CD4-positive, alpha-beta T cell treated with Interleukin-2 at 100 ng/mL for 4 hours (primary cell): ENCODE measurements at places on chromosomes 4 and X.

DNA sequence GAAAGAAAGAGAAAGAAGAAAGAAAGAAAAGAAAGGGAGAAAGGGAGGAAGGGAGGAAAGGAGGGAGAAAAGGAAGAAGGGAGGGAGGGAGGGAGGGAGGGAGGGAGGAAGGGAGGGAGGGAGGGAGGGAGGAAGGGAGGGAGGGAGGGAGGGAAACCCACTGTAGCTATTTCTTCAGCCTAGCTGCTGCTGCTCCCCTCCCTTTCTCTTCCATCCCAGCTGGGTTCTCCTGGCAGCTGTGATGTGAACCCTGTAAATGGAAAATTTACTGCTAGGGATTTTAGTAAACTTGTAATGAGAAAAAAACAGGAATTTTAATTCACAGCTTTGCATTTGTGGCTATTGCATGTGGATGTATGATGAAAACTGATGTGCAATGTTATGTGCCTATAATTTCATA lies 8.0 kb downstream of the NR0B1 start:
- no peak for DNase-seq

GRCh38 chr4:185894481-185894880 lies 82.5 kb upstream of the SORBS2 start:
- DNase-seq, result no peak

DNA sequence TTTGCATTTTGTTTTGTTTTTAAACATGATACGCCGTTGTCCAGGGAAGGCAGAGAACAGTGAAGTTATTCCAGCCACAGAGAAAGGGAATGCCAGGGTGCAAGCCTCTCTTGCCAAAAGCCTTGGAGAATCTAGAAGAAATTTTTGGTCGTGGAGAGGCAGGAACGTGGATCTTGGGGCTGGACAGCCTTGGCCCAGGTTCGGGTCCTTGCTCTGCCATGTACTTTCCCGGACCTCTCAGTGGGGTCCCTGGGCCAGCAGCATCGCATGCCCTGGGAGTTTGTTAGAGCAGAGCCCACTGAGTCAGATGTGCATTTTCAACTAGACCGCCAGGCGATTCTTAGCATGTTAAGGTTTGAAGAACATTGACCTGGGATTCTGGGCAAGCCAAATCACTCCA lies 18.6 kb downstream of the FAM9A start:
- DNase-seq, result no peak

GRCh38 chr4:84032372-84032771 lies 466.7 kb downstream of the NKX6-1 start:
- no peak for DNase-seq

DNA sequence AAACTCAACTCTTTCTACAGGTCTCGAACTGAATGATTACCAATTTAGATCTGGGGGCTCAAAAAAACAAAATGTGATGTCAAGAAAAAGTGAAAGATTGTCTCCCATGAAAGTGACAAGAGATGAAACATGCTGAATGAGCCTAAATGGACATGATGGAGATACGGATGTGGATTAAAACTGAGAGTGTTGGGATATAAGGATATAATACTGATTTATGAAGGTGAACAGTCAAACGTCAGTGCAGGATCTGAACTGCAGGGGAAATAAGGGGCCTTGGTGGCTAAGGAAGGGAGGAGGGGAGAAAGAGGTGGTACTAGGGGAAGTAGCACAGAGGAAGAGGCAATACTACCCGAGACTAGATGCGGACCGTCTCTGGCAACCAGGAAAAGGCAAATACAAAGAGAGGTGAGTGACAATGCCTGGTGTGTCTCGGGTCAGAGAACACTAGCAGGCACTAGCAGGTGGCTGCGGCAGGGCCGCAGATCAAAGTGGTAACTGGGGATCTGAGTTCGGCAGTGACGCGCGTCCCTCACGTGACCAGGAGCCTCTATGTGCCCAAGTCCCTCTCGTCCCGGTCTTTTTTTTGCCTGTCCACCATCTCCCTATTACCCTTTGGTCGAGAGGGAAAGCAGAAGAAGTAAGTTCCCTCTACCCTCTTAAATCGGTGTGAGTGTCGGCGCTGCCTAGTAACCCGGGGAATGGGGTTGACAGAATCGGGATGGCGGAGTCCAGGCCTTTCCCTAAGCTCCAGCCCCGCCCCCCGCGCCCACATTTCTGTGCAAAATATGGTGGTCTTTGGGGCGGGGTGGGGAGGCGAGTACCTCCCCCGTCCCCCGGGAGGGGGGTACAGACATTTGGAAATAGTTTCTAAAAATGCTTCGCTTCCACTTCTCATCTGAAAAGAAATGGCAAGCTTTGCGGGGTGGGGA lies at the start of gene TCEAL1:
TSS of gene TCEAL1 (plus strand) at position 590 of the 932 bp plus-strand sequence. CDS start 942 bp downstream, outside the sequence.
- peak; percentile 29 for DNase-seq

DNA sequence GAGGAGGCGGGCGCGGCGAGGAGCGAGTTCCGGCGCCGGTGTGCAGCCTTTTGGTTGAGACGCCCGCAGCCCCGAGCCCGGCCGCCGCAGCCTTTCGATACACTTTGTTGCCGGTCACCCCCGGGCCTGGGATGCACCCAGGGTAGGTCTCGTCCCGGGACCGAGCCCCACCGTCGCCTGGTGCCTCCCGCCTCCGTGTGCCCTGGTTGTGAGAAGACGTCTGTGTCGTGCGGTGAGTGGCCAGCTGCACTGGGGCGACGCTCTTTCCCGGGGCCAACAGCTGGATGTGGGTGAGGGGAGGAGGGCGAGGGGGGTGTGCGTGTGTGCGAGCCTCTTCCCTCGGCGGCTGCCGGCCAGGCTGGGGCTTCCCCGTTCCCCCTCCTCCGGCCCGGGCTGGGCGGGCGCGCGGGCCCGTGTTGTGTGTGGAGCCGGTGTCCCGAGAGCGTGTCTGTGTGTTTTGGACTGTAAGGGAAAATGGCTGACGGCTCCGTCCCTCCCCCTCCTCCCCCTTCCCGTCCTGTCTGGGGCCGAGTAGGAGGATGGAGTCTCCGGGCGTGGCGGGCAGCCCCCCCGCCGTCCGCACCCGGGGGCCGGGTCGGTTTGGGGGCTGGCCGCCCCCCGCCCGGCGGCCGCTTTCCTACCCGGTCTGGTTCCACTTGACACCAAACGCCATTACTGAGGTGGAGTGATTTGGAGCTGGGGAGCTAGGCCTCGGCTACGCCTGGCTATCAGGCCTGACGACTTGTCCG lies 807 bp downstream of the USP9X start:
- peak; percentile 7 for DNase-seq

- DNase-seq, result no peak
These were observed 611.0 kb downstream of the NLGN4X start for GRCh38 chrX:5617666-5618065.

- DNase-seq, result no peak
These were observed 172.7 kb upstream of the USP9X start for GRCh38 chrX:40912576-40912975.

- no peak for DNase-seq
These were observed 97.2 kb downstream of the BLTP1 start for GRCh38 chr4:122249357-122249756.

DNA sequence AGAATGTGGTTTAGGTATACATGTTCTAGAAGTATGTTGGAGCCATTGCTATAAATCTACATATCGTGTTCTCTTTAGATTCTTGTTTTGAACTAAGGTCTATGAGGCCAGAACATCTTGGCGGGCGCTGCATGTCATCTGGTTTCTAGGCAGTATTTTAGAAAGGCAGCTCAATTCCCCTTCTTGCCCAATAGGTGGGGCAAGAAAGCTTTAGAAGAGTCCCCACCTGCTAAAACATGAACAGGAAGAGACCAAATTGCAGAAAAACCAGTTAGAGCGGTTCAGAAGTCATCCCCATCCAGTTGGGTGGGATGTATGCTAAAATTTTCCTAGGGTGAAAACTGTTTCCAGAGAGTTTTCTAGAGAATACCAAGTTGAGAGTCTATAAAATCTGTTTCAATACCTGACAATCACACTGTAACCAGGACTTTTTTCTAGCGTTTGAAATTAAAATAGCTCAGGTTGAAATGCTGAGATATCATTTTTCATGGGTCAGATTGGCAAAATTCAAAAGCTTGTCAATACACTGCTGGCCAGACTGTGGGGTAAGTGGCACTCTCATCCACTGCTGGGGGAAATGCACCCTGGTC lies 17.5 kb upstream of the SH3KBP1 start:
- peak; percentile 50 for DNase-seq

- no peak for DNase-seq
These were observed 136.5 kb downstream of the RBM47 start for GRCh38 chr4:40493160-40493559.

DNA sequence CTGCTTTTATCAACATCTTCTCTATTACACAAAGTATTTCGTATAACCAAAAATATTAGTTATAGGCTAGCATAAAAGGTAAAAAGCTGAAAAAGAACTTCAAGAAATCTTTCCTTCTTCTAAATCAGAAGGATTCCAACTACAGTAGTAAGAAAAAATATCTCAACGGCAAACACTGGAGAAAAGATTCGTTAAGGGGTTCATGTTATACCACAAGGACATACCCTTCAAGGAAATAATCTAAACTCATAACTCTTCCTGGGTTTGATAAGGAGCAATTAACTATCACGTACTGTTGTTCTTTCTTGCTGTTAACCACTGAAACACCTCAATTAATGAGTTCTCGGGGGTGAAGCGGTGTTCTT lies 1.5 kb downstream of the SMIM14 start:
- DNase-seq, result no peak

- peak; percentile 43 for DNase-seq
These were observed 49.6 kb downstream of the KLF8 start for GRCh38 chrX:56281789-56282188.

DNA sequence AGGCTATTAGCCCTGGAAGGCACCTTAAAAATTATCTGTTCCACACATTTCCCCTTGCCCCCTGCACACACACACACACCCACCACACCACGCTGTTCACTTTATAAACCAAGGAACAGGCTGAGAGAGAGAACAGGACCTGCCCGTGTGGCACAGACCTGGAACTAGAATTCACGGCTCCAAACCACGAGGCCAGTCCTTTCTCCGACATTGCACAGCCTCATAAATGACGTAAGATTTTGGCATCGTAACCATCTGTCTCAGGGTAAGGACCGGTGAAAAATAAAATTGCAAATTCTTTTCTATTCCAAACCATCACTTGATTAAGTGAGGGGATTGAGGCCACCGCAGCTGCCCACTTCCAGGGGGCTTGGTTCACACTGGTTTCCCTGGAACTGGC lies 330.3 kb downstream of the BCOR start:
- DNase-seq, result no peak

DNA sequence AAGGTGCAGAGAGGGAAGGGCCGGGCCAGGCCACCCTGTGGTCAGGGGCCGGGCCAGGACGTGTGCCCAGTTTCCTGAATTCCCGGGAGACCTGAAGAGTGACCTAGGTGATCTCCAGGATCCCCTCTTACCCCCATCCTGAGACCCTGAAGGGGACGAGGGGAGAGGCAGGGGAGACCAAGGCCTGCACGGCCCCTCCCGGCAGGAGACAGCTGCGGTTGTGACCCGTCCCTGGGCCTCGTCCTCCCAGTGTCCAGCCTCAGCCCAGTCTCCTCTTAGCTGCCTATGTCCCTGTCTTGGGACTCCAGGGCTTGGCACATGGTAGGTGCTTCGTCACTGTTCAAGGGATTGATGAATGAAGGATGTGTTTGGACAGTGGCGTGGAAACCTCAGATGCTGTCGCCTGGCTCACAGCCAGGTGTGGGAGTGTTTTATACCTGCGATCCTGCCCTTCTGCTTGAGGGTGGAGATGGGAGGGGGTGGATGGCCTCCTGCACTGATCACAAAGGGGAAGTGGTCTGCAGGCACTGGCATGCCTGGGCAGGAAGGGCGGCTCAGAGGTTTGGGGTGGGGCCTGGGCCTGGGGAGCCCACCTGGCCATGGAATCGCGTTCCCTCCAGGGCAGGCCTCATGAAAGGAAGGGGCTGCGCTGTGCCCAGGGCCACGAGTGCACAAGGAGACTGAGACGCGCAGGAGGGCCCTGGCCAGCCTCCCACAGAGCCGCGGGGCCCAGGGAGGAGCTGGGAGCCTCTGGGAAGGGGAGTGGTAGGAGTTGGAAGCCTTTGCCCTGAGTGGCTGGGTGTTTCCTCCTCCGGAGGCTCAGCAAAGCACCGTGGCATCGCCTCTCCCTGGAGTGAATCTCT lies 6.9 kb downstream of the SH3TC1 start:
- no peak for DNase-seq

DNA sequence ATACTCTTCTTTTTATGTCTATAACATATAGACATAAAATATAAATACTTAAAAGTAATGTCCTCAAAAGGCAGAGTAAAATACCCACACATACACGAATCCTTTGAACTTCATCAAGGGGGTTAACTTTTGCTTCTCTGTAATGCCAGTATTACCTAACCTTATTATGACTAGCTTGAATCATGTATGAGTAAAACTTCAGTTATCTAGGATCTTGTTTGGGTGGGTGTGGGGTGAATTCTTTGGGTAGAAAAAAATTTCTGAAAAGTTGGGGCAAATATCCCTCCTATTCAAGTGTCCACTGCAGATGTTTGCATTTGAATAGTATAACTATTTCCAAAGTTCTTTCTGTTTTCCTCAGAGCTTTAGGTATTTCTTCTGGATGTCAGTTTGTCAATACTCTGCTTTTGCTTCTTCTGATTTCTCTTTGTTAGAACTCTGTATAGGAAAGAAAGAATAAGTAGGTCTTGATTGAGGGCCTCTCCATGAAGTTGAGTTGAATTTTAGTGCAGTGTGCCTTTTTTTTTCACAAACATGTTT lies 173.8 kb downstream of the ADGRL3 start:
- no peak for DNase-seq

GRCh38 chrX:81120936-81121371 lies 80.8 kb downstream of the HMGN5 start:
- peak; percentile 35 for DNase-seq

- no peak for DNase-seq
These were observed 153.5 kb downstream of the PCDH18 start for GRCh38 chr4:137378821-137379220.

GRCh38 chr4:184851200-184851541 lies 25.4 kb upstream of the ACSL1 start:
- no peak for DNase-seq

DNA sequence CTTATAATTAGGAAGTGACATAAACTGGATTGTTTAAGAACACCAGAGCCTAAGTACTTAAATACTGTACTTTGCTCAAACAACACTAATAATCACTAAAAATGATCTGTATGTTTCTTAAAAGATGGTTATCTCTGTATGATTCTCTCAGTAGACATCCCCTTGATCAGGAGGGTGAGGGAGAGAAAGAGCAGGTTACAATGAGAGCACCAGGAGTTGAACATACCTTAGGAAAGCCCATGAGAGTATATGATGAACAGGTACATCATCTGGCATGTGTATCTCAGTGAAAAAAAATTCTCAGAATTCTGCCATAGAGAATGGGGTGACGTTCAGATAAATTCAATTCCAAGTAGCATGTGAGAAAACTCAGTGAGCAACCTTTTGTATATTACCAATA lies 59.9 kb upstream of the IL2 start:
- no peak for DNase-seq

DNA sequence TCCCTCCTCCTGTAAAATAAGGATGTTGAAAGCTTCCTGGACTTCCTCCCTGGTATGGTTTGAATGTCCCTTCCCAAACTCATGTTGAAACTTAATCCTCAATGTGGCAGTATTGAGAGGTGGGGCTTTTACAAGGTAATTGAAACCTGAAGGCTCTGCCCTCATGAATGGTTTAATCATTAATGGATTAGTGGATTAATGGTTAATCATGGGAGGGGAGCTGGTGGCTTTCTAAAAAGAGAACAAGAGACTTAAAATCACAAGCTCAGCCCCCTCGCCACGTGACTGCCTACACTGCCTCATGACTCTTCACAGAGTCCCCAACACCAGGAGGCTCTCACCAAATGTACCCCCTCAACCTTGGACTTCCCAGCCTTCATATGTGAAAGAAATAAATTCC lies 124.6 kb upstream of the ANXA3 start:
- DNase-seq, result no peak
